ENCODE measurements at places on chromosomes 2 and 18.

- no peak for DNase-seq
Measured at GRCh38 chr18:48295586-48296311, 113.4 kb downstream of the ZBTB7C start.

DNA sequence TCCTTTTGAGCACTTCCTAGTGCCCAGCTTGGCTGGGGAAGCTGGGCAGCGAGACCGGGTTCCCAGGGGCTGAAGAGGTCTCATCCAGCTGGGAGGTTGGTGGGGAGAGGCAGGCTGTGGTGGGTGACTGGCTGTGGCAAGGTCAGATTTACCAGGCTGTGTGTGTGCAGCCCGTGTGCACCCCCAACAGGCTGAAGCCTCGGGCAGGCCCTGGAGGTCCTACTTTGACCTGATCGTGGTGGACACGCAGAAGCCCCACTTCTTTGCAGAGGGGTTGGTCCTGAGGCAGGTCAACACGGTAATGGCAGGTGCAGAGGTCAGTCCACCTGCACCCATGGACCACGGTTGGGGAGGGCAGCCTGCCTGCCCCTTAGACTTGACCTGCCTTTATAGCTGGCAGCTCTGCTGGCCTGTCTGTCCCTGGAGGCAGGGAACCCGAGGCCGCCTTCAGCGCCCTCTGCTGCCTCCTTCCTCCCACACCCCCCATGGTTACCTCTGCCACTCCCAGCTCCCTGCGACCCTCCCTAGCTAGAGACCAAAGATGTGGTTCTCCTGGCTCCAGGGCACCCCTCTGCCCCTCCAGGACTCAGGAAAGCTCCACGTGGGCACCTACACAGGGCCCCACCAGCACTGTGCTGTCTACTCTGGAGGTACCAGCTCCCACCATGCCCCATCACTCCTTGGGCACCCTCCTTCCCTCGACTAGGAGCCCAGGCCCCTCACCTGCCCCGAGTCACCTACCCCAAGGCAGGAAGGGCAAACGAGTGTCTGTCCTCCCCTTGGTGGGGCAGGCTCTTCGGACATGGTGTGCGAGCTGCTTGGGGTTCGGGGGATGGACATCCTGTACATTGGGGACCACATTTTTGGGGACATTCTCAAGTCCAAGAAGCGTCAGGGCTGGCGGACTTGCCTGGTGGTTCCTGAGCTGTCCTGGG lies 4.0 kb downstream of the NT5DC4 start:
- DNase-seq: no peak

DNA sequence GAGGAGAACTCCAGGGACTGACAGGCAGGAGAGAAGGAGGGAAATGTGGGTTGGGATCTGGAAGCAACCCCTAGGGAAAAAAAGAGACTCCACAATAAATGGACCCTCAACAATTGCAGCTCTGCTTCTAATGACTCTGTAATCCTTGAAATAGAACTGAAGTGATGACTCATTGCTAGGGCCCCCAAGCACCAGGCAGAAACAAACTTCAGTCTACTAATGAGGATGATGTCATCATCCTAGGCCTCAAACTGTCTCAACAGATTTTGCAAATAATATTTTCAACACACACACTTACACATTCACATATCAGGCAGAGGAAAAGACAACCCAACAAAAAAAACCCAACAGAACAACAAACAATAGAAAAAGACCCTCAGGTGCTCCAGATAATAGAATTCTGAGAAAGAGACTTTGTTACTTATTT lies 143.3 kb downstream of the HDAC4 start:
- DNase-seq: no peak

DNA sequence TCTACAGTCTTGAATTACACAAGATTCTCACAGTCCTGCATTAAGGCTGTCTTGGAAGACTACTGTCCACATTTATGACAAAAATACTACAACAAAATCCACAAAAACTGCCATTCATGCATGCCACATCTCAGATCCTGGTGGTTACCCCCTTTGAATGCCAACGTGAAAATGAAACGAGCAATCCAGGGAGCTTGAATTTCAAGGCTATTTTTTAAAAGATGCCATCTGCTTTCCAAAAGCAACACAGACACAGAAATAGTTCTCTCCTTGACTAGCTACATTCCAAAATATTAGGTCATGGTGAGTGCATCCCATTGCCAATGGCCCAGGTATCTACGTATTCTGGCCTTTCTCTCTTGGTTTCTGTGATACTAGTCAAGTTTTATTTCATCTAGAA lies 36.3 kb downstream of the IRS1 start:
- no peak for DNase-seq

DNA sequence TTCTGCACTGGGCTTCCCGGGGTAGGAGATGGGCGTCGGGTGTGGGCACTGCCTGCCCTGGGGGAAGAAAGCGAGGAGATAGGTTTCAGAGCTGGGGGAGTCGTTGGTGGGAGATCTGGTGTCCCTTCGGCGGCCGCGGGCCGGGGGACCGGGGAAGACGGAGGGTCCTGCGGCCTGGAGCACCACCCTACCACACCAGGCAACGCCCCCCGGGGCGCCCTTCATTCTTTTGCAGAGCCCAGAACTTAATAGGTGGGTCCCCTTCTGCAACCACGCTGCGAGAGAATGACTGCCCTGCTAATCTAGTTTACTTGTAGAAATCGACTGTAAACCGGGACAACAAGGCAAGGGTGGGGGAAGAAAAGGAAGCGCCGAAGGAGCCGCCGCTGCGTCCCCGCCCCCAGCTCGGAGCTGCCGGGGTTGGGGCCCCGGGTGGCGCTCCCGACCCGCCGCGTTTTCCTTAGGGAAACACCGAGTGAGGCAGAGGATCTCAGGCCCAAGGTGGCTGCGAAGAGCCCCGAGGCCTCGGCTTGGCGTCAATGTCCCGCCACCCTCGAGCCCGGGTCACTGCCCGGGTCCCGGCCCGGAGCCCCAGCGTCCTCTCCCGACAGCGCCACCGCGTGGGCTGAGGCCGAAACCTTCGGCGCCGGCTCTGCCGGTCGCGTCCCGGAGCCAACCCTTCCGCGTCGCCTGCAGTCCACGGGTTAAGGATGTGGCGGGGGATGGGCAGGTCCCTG lies 5.4 kb upstream of the SATB2 start:
- no peak for DNase-seq

DNA sequence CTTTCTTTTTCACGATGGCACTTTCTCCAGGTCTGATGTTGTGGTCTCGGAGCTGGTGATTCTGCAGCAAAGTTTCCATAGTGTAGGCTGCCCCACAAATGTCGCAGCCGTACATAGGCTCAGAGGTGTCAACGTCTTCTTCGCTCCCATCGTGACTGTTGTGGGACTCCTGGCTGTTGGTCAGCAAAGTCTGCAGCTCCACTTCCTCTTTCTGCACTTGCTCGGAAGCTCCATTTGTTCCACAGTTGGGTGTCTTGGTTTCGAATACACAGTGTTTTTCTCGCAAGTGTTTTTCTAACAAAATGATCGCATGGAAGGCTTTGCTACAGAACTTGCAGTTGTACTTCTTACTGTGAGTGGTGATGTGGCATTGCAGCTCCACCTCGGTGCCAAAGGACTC lies 126.8 kb downstream of the ZNF521 start:
- DNase-seq: no peak

- no peak for DNase-seq
Measured at GRCh38 chr2:31052284-31052683, 86.0 kb downstream of the GALNT14 start.

GRCh38 chr2:176122052-176122682 lies 352 bp upstream of the HOXD9 start:
- no peak for DNase-seq

GRCh38 chr2:217711188-217711587 lies 291.6 kb downstream of the TNS1 start:
- DNase-seq: no peak

DNA sequence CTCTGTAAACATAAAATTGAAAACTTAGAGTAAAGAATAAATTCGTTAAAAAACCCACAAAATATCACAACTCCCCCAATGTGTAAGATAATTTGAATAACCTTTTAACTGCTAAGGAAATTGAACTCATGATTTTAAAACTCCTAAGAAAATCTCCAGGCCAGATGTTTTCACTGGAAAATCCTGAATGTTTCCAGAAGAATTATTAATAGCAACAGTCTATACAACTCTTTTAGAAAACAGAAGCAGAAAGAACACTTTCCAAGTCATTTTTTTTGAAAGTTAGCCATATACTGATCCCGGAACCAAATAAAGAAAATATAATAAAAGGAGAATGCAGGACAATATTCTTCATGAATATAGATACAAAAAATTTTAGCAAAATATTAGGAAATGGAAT lies 165.6 kb downstream of the ACOXL start:
- DNase-seq: no peak

GRCh38 chr2:120344976-120345581 lies 857 bp upstream of the INHBB start:
- no peak for DNase-seq

DNA sequence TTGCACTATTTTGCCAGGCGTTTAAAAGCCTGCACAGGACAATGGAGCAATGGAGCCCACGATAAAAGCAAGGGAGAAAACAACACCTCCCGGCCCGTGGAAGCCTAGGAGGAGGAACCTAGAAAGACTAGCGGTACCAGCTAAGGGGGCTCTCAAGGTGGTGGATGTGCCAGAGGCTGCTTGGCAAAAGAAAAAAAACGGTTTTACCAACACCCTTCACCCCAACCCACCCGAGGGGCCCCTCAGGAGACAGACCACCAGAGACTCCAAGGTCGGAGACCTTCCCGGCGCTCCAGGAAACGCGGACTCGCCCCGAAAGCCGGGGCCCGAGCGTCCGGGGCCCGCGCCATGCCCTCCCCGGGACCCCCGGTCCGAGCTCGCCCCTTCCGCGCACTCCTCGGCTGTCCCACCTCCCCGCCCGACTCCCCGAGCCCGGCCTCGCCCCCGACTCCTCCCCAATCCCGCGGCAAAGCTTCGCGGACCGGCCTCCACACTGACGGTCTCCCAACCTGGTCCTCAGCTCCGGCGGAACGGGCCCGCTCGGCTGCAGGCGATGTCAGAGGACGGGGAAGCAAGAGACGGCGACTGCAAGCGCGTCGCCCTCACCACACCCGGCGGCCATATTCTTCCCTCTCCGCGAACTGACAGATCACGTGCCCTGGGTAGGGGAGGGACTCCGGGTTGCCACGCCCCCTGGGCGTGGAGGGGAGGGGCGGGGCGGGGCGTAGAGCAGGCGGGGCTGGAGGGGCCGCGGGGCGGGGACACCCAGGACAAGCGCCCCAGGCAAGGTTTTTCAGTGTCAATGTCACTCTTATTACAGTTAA lies at the start of gene KIDINS220:
Gene KIDINS220, minus strand, starts transcription at position 643 of the 824 bp plus-strand sequence. CDS start 10,520 bp downstream, outside the sequence.
- DNase-seq: peak; percentile 91

- no peak for DNase-seq
Measured at GRCh38 chr2:3354986-3355385, 22.6 kb downstream of the EIPR1 start.

DNA sequence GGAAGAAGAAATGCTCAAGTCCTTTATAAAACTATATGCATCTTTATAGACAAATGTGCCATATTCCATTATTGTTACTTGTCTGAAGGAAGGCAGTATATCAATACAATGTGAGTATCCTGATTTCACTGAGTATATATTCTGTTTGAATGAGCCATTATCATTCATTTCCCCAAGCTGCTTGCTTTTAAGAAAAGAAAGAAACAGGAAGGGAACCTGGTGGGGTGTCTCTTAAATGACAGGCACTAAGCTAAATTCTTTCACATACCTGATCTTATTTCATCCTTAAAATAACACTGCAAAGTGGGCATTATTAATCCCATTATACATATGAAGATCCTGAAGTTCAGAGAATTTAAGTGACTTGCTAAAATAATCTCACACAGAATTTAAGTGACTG lies 307.9 kb downstream of the SLC8A1 start:
- no peak for DNase-seq

DNA sequence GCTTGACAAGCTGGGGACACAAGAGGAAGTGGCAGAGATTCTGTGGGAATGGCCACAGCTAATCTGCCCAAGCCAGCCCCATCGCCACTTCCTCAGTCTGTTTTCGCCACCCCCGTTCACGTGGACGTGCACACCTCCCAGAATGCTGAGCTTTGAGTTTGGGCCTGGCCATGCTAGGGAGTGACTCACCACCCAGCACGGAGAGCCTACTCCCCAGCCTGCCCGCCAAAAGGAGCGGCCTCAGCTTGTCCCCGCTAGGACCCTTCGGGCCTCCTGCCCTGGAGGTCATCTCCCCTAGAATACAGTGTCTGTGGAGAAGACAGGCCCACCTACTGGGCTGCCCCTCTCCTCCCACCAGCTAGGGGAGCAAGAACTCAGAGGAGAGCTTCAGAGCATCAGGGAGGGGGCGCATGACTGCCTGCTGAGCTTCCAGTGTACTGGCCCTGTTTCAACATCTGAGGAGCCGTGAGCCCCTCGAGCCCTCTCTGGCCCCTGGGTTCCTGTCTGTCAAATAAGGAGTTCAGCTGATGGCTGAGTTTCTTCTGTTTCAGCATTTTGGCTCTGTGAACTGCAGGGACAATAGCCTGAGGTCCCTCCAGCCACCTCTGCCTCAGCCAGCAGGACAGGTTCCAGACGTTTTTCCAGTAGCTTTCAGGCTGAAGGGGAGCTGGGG lies 5.1 kb downstream of the SLC35F6 start:
- DNase-seq: peak; percentile 91

GRCh38 chr2:167404627-167405284 lies 516.5 kb downstream of the XIRP2 start:
- DNase-seq: no peak

- DNase-seq: no peak
Measured at GRCh38 chr2:188805219-188805618, 169.0 kb upstream of the COL3A1 start.

DNA sequence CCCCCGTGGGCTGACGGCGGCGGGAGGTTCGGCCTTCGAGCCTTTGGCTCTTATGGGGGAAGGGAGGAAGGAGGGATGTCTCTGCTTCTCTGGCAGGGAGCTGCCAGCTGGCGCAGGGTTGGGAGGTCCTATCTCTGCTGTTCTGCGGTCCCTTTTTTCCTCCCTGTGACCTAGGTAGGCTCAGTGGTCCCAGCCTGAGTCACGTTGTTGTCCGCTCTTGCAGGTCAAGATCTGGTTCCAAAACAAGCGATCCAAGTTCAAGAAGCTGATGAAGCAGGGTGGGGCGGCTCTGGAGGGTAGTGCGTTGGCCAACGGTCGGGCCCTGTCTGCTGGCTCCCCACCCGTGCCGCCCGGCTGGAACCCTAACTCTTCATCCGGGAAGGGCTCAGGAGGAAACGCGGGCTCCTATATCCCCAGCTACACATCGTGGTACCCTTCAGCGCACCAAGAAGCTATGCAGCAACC lies 2.5 kb downstream of the DLX1 start:
- no peak for DNase-seq

GRCh38 chr2:126696644-126697520 lies 40.9 kb downstream of the GYPC start:
- DNase-seq: no peak

Data from hematopoietic multipotent progenitor cell treated with erythropoietin and hydrocortisone succinate and interleukin-3 and kit ligand, for 17 days (in vitro differentiated cells).